ENCODE measurements at places on chromosomes 6 and 20.

GRCh38 chr6:710601-711571 is 17.9 kb upstream of the EXOC2 start:
- DNase-seq = no peak

DNA sequence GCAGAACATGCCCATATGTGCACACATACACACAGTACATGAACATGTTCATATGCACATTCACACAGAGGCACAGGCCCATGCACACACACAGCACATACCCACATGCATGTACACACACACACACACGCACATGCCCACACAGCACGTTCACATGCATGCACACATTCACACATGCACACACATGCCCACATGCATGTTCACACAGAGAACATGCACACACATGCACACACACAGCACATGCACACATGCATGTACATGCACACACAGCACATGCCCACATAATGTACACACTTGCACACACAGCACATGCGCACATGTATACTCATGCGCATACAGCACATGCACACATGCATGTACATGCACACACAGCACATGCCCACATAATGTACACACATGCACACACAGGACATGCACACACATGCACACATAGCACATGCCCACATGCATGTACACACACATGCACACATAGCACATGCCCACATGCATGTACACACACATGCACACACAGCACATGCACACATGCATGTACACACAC is 25.9 kb downstream of the RNASET2 start:
- DNase-seq = no peak

- DNase-seq = no peak
These were observed 55.9 kb upstream of the SOX4 start for GRCh38 chr6:21537637-21538036.

DNA sequence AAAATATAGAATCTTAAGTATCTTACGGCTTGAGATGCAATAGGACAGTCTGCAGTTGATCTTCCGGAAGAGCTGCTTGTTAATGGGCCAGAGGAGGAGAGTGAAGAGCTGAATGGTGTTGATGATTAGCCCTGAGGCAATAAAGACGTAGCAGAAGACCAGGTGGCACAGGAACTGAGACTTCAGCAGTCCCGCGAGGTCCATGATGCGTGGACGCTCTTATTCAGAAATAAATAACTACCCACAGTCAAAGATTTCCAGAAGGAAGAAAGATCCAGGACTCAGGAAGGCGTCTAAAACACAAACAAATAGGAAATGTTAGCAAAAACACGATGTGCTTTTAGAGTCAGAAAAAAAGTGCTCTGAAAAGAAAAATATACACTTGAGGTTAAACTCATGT is 41.9 kb downstream of the AGPAT4 start:
- no peak for DNase-seq

- DNase-seq = no peak
These were observed 15.6 kb downstream of the RMND1 start for GRCh38 chr6:151436300-151436699.

- no peak for DNase-seq
These were observed 122.9 kb downstream of the FAM120B start for GRCh38 chr6:170429450-170429849.

DNA sequence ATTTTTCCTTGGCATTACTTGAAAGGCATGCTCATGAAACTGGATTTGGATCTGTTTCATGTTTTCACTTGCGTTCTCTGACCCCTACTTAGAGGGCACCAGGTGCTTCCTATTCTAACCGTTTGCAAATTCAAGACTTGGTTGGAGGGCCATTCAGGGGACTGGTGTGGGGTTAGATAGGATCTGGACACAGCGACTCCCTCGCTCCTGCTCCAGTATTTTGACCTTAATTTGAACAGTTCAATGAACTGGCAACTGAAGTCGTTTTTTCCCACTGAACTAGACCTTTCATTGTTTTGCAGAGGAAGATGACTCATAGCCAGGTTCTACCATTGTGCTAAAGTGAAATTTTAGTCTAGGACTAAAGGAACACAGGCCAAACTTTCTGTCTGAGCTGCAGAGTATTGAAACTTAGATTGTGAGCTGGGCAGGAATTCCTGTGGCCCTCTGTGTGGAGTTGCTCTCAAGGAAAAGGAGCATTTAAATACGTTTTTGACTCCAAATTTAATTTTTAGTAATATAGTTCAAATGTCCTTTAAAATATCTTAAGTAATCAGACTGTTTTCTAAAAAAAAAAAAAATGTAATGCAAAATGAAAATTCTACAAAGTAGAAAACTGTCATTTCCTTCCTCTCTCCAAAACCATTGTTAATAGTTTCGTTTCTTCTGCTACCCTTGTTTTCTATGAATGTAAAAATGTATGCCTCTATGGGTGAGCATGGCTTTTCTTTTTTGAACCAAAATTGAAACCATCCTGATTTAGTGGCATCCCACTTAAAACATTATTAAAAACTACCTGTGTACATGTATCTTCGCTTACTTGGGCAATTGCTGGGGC is 64.8 kb downstream of the UTRN start:
- DNase-seq = no peak

DNA sequence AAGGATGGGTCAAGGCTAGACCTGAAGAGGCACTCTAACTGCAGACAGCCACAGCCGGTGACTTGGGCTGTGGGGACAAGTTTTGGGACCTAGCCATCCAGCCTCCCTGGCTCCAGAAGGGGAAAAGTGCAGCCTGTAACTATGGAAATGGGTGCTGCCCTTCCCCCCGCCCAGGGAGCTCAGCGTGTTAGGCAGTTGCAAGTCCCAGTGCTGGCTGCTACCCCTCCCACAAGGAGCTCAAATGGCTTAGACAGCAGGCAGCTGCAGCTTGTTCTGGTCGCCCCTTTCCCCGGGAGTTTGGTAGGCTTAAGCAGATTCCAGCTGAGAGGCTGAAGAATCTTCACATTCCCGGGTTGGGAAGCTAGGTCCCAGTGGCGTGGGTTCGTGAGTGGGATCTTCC is 162.6 kb downstream of the FAM83B start:
- no peak for DNase-seq

DNA sequence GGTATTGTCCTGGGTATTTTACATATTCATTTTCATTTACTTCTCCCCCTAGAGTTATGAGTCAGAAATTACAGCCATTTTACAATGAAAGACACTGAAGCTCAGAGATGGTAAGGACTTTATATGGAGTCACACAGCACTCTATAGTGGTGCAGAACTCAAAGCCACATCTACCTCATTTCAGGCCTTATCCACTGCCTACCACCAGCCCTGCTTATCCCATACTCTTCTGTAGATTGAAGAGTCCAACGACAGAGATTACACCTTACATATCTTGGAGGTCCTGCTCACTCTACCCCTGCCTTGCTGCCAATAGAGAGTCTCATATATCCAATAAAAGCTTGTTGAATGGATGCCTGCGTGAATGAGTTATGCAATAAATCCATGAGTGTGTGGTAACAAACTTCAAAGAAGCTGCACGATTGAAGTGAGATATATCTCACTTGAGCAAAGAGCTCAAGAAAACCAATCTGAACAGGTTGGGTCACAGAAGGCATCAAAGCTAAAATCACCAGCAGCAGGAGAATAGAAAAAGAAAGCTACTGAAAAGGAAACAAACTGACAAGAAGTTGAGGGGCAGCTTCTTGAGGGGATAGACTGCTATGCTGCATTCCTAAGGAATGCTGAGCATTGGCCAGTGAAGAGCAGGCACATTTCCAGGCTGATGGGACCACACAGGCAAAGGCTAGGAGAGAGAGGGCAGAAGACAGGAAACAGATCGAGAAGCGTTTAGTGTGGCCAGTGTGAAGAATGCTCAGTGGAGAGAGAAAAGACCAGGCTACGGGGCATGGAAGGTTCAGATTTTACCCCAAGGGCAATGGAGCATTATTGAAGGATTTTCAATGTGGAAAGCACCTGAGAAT is 585.6 kb downstream of the DHX35 start:
- no peak for DNase-seq

GRCh38 chr20:20734475-20734948 is 22.1 kb upstream of the RALGAPA2 start:
- DNase-seq = no peak

DNA sequence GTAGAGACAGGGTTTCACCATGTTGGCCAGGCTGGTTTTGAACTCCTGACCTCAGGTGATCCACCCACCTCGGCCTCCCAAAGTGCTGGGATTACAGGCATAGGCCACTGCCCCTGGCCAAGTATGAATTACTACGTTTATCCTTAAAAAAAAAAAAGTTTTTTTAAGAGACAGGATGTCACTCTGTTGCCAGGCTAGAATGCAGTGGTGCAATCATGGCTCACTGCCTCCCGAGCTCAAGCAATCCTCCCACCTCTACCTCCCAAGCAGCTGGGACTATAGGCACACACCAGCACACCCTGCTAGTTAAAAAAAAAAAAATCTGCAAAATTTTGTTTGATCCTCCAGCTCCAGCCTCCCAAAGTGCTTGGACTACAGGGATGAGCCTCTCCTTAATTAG is 23.1 kb downstream of the IYD start:
- DNase-seq = no peak

DNA sequence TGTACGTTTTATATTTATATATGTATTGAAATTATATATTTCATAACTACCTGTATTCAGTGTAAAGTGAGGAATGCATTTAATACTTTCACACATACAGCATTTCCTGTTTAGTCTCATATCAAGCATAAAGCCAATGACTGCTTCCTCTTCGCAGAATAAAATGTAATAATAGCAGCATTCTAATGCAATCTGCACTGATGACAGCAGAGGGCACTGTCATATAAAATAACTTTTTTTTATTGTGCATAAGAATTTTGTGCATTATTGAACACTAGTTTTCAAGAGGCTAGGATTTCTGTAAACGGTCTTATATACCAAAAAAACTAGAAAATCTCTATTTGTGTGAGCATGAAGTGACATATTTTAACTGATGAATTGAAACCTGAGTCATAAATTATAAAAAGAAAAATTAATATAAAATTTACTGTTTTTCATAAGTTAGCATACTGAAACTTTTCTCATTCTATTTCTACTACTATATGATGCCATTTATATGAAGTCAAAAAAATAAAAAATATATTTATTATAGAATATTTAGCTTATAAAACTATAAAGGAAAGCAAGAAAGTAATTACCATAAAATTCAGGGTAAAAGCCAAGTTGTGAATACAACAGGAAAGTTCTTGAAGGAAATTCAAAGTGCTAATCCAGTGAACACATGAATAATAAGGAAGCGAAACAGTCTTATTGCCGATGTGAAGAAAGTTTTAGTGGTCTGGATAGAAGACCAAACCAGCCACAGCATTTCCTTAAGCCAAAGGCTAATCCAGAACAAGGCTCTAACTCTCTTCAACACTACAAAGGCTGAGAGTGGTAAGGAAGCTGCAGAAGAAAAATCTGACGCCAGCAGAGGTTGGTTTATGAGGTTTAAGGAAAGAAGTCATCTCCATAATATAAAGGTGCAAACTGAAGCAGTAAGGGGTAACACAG is 36.3 kb downstream of the RNF146 start:
- DNase-seq = peak; percentile 27

DNA sequence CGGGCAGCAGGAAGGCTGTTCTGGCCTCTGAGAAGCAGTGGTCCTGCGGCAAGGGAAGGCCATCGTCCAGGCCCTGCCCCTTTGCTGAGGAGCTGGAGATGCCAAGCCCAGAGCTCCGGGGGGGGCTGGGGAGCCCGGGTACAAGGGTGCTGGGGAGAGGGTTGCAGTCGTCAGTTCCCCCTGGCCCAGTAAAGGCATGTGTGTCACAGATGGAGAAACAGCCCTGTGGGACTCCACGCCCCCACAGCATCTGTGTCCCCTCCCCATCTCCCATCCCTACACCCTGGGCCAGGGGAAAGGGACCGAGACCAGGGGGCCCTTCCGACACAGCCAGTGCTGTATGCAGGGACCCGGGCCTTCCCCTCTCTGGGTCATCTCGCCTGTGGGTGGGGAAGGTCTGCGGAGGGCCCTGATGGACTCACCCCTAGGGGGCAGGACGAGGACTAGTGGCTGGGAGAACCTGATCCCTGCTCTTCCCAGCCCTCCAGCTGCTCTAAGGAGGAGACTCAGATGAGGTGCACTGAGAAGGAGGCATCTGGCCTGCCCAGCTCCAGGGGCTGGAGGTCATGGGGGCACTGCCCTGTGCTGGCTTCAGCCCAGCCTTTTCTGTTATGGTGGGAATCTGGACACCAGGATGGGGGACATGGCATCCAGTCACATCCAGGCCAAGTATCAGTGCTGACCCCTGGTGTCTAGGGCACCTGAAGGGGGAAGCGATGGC is 609 bp downstream of the MYL9 start:
- DNase-seq = no peak

- no peak for DNase-seq
These were observed 233.6 kb downstream of the BMP7 start for GRCh38 chr20:57032847-57033246.

DNA sequence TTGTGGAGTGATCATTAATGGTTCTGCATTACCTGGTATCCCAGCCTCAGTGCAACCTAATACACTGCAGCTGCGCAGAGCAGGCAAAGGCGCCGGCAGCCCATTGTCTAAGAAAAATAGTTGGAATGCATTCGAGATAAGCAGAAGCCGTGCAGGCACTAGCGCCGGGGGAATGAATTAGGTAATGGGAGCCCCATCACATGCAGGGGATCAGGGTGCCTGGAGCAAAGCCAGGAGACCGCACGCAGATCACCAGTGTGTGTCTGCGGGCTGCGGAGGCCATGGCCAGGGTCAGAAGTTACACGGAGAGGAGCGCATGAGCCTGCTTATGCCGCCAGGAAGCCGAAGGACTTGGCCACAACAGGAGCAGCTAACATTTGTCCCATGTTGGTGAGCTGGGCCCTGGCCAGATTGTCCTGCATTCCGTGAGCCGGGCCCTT is 156.8 kb downstream of the DLL1 start:
- DNase-seq = peak; percentile 78

DNA sequence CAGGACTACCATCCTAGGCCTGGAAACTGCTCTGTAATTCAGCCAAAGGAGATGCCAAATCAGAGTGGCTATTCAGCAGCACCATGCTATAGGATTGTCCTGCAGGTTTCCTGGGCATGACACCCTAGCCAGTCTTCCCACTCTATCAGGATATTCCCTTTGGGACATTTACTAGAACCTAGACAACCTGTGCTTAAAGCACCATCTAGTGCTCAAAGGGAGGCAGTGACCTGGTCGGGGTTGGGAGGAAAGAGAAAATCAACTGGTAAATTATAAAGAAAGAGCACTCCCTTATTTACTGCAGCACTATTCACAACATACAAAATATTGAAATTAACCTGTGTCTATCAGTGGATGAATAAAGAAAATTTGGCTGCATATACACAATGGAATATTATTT is 67.2 kb upstream of the SMLR1 start:
- DNase-seq = no peak

GRCh38 chr6:96509281-96509680 is 12.3 kb upstream of the UFL1 start:
- no peak for DNase-seq

DNA sequence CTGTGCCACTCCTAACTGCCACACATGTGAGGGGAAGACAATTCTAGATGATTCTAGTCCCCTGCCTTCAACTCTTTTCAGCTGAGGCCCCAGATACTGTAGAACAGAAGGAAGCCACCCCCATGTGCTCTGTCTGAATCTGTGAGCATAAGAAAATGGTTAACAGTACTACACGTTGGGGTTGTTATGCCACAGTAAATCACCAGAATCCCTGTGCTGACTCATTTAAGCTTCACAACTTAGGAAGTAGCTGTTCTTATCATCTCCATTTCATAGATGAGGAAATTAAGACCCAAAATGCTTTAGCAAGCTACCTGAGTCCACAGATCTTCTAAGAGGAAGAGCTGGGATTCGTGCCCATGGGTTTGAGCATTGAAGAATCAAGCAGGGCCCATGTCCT is 27.4 kb upstream of the SCRT2 start:
- no peak for DNase-seq
